Femur (tissue), 1 donor: ENCODE measurements at places on chromosomes 2 and 18.
A peak's percentile ranks its signal among the peaks of the same experiment; 100 is the strongest.

DNA sequence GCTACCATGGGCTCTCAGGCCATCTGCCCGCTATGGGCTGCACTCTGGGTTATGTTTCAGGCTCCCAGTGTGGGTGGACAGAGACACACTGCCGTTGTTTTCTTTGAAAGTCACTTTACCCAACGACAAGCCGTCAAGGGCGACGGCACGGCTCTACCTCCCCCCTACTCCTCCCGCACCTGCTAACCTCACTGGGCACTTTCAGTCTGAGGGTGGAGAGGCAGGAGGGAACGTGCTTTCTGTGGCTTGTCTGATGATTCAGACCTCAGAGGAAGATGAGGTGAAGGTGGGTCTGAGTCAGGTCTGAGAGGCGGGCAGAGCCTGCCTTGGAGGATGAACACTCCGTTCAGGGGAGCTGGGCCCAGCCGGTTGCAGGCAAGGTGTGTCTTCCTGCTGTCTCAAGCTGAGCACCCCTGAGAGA is 147.6 kb upstream of the HDAC4 start:
- DNase-seq, result no peak

DNA sequence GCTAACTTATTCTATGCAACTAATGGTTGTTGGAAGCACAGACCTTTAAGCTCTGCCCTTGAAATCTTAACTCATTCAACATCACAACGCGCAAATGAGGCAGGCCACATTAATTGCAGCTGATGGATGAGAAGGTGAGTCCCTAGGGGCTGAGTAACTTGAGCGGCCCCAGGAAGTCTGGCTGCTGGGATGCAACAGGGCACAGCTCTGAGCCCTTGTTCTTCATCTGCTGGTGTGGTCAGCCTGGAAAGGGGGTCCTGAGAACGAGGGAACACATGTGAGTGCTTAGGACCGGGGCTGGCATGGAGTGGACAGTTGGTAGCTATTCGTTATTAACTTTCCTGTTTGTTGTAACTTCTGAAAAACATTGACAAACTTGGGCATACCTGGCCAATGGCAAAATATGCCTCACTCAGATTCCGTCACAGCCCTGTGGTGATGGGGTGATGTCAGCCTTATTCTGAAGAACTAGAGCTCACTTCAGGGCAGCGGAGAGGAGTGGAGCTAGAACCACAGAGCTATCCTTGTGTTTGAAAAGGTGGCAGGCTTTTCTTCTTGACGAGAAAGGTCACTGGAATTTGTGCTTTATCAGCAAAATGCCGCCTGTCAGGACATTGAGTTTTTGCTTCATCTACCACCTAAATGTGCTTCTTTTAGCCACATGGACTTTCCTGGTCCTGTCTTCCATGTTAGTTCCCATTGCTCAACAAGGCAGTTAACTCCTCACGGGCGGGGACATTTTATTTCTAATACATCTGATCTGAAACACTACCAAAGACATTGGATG is 145.9 kb upstream of the FHL2 start:
- no peak for DNase-seq

DNA sequence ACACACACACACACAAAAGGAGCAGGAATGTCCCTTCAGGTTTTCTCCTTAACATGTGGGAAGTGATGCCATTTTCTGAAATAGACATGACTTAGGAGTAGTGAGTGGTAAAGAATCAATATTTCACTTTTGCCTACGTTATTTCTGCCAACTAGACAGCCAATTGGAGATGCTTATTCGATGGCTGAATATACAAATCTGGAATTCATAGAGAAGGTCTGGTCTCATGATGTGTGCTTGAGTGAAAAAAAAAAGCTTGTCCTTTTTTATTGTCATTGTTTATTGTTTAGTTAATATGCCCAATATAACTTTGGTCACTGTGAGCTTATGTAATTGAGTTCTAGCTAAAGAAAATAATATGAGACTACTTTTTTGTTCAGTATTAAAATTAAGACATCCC is 284.3 kb downstream of the GULP1 start:
- no peak for DNase-seq

DNA sequence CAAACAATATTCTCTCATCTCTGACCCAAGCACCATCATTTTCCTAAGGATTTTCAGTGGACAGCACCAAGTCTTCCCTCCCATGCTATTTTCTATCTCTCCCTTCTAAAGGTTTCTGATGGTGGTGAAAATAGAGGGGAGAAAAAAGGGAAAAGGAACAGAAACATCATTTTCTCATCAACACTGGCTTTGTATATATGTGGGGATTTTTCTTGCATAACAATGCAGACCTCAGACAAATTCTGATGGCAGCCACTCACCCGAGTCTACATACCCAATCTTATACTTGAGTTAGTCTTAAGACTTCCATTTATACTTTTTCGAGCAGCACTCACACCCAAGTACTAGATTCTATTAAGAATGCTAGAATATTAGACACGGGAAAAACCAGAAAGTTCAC is 95.8 kb downstream of the TMEM163 start:
- DNase-seq, result no peak

- DNase-seq, result no peak
These were observed 84.3 kb upstream of the ZNF516 start for GRCh38 chr18:76579301-76579695.

GRCh38 chr2:176533505-176534193 is 264.4 kb downstream of the MTX2 start:
- DNase-seq, result no peak

DNA sequence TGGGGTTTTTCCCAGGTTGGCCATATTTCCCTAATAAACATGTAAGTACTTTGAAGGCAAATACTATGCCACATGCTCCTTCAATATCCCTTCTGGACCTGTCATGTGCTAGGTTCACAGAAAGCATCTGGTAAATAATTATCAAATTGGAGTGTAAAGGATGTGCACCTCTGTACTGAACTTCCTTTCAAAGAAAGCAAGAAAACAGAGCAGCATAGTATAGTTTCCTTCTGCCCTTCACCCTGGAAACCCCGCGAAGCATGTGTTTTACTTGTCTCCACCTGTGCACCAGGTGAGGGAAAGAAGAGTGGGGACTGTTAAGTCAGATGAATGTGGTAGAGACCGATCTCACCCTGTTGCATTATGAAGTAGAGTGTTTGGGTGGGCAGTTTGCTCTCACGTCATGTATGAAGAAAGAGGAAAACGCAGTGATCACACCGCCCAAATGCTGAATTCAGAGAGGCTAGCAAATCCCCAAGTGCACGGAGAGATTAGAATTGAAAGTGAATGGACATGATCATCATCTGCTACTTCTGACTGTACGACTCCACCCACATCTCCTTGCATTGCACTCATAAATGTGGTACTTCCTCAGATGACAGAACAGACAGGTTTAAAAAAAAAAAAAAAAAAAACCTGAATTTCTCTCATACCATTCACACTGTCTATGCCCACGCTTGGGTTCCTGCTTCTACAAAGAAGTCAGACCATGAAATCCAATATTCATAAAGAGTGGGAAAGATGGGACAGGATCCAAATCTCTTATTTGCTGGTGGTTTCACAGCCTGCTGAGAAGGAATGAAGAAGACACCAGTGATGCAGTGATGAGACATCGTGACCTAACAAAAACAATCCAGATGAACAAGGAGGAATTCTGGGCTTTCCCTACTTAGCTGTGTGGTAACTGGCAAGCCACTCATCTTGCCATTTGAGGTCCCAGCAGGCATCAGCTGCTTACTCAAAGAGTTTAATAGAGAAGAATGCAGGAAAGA is 448.6 kb downstream of the BCL11A start:
- no peak for DNase-seq

GRCh38 chr2:112162956-112163355 is 24.8 kb downstream of the FBLN7 start:
- no peak for DNase-seq

GRCh38 chr2:72438364-72438763 is 290.7 kb upstream of the CYP26B1 start:
- no peak for DNase-seq

DNA sequence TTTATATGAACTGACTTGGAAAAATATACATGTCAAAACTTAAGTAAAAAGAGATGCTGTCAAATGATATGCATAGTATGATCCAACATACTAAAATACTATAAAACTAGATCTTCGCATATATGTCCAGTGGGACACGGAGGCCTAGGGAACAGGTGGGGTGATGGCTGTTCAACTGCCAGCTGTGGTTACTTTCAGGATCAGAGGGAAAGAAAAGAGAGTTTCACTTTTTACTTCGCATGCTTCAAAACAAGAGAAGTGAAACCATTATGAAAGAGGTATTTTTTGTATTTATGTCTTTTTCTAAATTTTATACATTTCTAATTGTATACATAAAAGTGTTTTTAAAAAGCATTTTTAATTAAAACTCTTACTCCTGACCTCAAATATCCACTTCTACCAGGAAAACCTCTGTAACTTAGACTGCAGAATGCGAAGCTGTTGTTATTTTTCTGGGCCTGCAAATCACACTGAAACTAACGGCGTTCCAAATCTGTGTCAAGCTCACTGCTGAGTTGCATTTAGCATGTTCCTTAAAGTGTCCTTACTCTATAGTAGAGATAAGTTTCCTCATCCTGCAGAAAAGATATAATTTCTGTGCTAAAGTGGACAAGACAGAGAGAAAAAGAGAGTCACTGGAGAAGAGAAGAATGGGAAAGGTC is 97.8 kb upstream of the SLC35G4 start:
- no peak for DNase-seq

DNA sequence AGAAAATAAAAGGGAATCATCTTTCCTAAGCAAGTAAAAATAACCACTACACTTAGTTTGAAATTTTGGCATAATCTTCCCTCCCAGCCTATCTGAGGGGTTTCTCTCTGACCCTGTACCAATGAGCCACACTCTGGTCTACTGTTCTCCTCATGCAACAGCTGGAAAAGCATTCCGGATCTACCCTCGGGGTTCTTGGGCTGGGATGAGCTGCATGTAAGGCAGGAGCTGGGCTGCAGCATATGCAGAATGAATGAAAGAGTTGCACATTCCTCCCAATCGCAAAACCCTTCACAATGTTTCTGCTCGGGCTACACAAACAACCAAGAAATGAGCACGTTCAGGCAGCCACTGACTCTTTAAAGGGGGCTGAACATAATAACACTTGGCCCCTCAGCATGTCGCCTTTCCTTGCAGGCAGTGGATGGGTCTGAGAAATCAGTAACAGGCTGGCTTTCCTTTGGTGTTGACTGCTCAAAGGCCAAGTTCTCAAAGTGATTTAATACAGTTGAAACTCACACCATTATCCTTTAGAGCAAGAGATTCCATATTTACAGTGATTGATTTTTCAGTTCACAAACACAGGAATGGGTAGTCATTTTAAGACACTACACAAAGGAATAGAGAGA is 180.4 kb upstream of the ZFP36L2 start:
- no peak for DNase-seq

GRCh38 chr2:183349091-183349490 is 224.8 kb downstream of the NUP35 start:
- peak; percentile 24 for DNase-seq

DNA sequence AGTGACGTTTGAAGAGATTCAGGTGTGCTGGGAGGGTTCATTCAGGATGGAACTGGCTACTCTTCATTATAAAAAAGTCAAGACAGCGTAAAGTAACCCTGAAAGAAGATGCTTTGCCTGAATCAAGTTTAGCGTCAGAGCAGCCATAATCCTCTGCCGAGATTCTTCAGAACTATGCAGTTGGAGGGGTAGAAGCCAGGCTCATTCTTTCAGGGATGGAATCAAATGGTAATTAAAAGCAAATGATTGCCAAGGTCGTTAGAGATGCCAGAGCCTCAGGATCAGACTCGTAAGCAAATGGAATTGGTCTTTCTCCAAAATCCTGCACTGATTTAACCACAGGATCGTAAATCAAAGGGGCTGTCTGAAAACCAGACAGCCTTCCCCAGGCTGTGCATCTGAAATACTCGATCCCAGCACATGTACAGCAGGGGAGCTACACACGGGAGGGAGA is 21.9 kb downstream of the APCDD1 start:
- DNase-seq, result no peak

- DNase-seq, result no peak
These were observed 552.3 kb upstream of the SETBP1 start for GRCh38 chr18:44128365-44128764.

- DNase-seq, result no peak
These were observed 322.1 kb downstream of the LRRTM1 start for GRCh38 chr2:79982445-79982844.

DNA sequence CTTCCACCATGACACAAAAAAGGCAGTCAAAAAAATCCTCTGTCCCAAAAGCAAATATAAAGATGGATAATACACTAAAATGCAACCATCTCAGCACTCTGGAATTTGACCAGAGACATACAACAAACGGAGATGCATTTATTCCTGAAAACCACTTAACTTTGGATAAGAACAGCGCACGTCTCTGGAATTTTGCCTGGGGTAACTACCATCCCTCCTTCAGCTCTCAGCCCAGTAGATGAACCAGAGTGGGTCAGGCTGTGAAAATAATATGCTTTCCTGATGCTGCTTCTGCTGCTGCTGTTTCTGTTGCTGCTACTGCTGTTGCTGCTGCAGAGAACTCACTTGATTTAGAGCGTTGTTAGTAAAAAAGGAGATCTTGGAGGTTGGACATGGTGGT is 133.8 kb upstream of the ACVR2A start:
- DNase-seq, result no peak

- DNase-seq, result no peak
These were observed 228.6 kb downstream of the SATB2 start for GRCh38 chr2:199228887-199229819.

- DNase-seq, result no peak
These were observed 129.1 kb downstream of the RGPD3 start for GRCh38 chr2:106339132-106339531.

GRCh38 chr2:113185664-113186432 is 12.1 kb downstream of the PSD4 start:
- DNase-seq, result no peak

DNA sequence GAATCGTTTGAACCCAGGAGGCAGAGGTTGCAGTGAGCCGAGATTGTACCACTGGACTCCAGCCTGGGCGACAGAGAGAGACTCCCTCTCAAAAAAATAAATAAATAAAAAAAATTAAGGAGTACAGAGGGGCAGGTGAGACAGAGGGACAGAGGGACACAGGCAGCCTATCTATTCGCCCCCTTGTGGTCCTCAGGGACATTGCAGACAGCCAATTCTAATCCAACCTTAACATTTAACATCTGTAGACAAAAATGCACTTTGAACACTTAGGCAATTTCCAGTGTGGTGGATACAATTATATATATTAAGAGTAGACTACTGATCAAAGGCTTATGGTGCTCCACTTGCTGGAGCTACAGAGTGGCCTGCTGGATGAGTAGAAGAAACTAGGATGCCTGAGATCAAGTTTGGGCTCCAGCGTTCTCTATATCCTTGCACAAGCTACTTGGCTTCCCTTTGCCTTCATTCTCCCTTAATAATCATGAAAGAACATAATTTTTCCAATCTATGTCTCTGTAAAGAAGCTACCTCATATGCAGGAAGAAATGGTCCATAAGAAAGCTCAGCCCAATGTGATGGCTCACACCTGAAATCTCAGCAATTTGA is 8.2 kb upstream of the SMARCAL1 start:
- DNase-seq, result no peak

- DNase-seq, result peak; percentile 84
These were observed 137.2 kb downstream of the TRIM43 start for GRCh38 chr2:95728878-95729596.

GRCh38 chr2:72914589-72915319 is 2.6 kb upstream of the EMX1 start:
- DNase-seq, result no peak
